ENCODE measurements at places on chromosomes 6 and 20.

DNA sequence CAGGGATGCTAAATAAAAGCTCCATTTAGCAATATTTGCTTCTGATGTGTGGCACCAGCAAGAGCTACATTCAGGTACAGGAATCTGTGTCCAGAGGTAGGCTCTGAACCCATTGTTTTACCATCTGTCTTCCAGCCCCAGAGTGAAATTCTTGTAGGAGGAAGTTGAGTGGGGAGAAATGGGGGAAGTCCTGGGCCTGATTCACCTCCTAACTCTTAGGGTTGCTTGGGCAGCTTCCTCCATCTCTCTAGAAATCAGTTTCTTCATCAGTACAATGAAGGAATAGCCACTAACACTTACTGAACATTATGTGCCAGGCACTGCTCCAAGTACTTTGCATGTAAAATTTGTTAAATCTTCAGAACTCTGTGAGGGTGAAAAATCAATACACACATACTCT, 35.1 kb upstream of the TSPYL1 start:
- DNase-seq, result peak; percentile 86

GRCh38 chr6:25601800-25602673, 50.0 kb upstream of the SCGN start:
- DNase-seq, result peak; percentile 82

GRCh38 chr6:6125495-6125894, 118.8 kb upstream of the NRN1 start:
- no peak for DNase-seq

- DNase-seq, result no peak
Measured at GRCh38 chr6:5463690-5464089, 202.4 kb downstream of the FARS2 start.

DNA sequence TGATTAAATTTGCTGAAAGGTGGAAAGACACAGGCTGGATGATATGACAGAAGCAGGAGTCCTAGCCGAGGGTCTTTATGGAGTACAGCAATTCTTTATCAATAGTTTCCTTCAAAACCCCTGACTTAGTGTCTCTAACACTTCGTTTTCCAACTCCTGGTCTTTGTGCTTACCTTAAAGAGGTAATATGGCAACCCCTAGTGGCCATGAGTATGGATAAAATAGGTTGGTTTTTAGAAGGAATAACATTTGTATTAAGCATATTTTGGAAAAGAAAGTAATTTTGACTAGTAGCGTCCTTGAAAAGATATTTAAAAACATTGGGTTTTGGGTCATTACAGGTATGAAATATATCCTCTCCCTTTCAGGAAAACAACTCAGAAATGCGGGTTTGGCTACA, 51.9 kb downstream of the VGLL2 start:
- DNase-seq, result no peak

GRCh38 chr6:106801256-106801655, 171.9 kb downstream of the QRSL1 start:
- no peak for DNase-seq

DNA sequence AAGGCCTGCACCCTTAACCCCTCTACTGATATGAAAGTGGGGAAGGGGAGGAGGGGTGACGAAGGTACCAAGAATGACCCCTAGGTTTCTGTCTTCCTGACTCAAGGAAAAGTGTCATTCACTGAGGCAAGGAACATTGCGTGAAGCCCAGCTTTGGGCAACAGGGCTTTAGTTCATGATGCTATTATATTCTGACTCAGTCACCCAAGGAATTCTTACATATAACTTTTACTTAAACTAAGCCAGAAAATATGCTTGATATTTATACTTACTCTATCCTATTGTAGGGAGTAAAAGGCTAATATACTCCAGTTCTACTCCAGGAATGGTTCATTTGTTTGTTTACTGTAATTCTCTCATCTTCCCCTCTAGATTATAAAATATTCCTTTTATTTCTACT, 60.5 kb downstream of the DOP1A start:
- DNase-seq, result no peak

DNA sequence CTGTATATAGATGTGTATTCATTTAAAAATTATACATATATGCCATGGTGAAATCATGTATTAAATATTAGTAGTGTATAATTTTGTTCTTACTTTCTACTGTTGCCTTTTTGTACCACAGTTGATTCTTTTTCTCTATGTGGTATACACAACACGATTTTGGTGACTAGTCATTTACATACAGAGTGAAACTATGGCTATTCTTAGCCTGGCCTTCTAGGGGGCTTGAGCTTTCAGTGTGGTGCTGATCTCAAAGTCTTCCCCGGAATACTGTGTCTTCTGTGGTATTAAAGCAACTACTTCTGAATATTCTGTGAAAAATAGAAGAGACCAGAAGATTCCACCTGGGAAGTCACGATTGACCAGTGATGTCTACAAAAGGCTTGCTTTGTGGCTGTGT, 301.9 kb downstream of the UTRN start:
- DNase-seq, result no peak

GRCh38 chr20:50784464-50784863, 10.4 kb upstream of the BCAS4 start:
- peak; percentile 10 for DNase-seq

DNA sequence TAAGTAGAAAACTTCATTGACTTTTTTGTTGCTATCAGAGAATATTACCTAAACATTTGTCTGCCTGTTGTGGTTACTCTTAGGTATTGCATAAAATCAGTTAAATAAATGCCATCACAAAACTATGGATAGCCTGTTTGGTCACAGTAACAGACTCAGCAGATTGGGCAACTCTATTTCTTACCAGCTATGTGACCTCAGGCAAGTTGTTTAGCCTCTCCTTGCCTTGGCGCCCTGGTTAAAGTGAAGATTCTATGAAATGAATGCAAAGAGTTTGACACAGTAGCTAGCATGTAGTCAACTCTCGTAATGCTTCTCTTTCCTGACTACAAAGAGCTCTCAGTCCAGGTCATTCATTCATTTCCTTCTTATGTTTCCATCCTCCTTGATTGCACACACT, 82.5 kb upstream of the ID4 start:
- no peak for DNase-seq

DNA sequence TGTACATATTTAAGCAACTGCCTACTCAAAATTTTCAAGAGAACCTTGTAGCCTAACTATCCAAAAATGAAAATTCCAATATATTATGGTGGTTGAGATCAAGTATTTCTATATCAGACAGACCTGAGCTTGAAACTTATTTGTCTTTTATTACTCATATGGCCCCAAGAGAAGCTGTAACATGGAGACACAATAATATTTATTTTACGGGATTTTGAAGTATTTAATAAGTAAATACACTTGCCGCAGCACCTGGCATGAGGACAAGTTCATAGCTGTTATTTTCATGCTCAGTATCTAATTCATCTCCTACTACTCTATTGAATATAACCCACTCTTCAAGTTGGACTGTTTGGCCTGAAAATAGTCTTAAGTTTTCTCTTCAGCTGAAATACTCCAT, 28.0 kb downstream of the PTPRK start:
- DNase-seq, result no peak

DNA sequence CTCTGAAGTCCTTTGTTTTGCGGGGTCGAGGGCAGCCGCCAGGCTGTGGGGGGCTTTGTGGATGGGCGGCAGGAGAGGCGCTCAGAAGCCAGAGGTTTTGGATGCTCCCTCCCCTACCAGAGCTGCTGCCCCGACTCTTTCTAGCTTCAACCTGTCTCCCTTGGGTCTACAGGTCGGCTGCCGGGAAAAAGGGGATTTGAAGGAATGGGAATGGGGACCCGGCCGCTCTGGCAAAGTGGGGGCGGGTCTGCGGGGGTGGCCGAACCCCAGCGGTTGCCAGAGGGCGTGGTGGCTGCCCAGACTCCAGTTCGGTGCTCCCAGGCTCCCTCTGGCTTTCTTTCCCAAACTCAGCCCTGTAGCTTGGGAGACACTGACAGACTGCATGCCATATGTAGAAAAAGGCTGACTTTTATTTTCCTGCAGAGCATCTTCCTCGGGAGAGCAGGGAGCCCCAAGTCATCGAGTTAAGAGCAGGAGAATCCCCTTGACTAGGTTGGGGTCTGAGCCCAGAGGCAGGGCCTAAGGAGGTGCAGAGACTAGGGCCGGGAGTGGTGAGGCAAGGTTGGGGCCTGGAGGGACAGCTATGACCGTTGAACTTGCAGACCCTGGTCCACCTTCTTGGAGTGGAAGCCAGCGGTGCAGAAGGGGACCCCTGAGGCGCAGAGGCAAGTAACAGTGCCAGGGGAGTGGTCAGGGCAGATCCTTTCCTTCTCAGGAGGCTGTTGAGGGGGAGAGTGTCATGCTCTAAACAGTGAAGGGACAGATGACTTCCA, 1.4 kb upstream of the PPP1R18 start:
- DNase-seq, result no peak

GRCh38 chr6:19137505-19137904, 699.7 kb upstream of the ID4 start:
- DNase-seq, result no peak
